ENCODE measurements at places on chromosomes 7 and 10.

- DNase-seq, result peak; percentile 71
Measured at GRCh38 chr10:86857128-86857721, 100.2 kb downstream of the MMRN2 start.

DNA sequence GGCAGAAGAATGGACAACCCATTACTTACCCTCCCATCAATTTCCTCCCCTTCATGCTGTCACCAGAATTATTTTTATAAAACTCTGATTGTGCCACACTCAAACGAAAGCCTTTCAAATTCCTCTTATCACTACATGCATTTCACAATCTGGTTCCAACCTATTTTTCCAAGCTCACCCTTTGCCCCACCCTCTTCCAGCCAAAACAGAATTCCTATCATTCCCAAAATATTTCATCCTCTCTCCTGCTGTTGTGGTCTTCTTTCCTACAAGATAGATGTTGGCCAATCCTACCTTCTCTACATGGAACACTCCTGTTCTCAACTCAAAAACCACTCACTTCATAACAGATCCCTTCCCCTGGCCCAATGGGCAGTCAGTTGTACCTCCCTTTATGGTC, 111.5 kb downstream of the ELAPOR2 start:
- DNase-seq, result peak; percentile 14

- DNase-seq, result no peak
Measured at GRCh38 chr10:100715445-100716385, 29.7 kb upstream of the PAX2 start.

- DNase-seq, result peak; percentile 26
Measured at GRCh38 chr10:90180886-90181691, 479.7 kb downstream of the KIF20B start.

GRCh38 chr7:43653466-43653865, 70.6 kb downstream of the STK17A start:
- no peak for DNase-seq

DNA sequence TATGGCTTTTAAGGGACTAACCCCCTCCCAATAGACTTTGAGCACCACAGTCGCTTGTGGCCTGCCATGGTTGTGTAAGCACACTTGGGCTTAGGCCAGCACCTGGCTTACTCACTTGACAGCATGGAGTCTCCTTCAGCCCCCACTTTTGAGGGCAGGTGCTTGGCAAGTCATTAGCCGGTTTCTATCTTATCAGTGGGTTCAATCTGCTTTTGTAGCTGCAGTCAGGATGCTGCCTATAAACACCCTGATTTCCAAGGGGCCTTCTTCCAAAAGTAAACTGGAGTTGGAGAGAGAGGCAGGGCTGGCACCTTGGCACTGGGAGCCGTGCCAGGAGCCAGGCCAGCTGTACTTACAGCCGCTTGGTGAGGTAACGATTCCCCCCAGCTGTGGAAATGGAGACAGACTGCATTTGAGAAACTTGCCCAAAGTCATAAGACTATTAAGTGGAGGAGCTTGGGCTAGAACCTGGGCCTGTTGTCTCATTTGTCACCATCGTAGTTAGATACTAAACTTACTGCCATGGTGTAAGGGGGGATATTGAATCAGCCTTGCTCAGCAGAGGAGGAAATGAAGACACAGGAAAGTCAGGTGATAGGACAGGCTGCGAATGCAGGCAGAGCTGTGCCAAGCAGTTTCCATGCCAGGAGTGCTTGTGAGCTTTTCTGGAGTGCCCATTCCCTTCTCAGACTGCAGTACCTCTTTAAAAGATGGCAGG, 92.2 kb upstream of the EFCAB10 start:
- DNase-seq, result no peak

DNA sequence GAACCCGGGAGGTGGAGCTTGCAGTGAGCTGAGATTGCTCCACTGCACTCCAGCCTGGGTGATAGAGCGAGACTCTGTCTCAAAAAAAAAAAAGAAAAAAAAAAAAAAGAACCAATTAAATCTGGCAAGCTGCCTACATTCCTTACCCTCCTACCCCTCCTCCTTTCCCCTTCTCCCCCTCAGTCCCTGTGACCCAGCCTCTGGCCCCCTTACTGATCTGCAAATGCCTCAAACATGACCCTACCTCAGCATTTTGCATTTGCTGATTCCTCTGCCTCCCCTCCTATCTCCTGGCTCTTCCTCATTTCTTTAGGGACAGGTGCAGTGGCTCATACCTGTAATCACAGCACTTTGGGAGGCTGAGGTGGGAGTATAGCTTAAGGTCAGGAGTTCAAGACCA, 19.3 kb downstream of the CDHR3 start:
- no peak for DNase-seq

GRCh38 chr7:110084181-110084807, 1006.6 kb upstream of the LRRN3 start:
- no peak for DNase-seq

- no peak for DNase-seq
Measured at GRCh38 chr7:158957921-158958491, 101.6 kb downstream of the DYNC2I1 start.

GRCh38 chr10:42691361-42692120, 53.2 kb upstream of the ZNF33B start:
- no peak for DNase-seq

- no peak for DNase-seq
Measured at GRCh38 chr10:119516381-119517234, 25.9 kb downstream of the RGS10 start.

DNA sequence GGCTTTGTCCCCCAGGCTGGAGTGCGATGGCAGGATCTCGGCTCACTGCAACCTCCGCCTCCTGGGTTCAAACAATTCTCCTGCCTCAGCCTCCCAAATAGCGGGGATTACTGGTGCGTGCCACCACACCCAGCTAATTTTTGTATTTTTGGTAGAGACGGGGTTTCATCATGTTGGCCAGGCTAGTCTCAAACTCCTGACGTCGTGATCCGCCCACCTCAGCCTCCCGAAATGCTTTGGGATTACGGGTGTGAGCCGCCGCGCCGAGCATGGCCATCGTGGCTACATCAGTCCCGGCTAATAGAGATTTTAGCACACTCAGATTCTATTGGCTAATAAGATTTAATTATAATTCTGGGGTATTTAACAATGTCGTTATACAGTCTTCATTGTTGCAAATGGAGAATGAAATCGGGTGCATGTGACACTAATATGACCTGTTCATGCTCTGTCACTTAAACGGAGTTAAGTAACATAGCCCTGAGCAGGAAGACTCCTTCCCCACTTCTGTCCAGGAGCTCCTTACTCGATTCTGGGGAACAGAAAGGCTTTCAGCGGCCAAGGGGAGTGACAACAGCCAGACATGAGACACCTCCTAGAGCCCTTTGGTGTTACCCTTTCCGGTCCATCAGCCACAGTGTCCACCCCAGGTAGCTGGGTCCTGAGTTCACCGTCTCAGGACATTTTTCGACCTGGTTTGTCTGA, 40.9 kb upstream of the FAM20C start:
- DNase-seq, result no peak

- no peak for DNase-seq
Measured at GRCh38 chr10:82815680-82816079, 940.7 kb downstream of the NRG3 start.

DNA sequence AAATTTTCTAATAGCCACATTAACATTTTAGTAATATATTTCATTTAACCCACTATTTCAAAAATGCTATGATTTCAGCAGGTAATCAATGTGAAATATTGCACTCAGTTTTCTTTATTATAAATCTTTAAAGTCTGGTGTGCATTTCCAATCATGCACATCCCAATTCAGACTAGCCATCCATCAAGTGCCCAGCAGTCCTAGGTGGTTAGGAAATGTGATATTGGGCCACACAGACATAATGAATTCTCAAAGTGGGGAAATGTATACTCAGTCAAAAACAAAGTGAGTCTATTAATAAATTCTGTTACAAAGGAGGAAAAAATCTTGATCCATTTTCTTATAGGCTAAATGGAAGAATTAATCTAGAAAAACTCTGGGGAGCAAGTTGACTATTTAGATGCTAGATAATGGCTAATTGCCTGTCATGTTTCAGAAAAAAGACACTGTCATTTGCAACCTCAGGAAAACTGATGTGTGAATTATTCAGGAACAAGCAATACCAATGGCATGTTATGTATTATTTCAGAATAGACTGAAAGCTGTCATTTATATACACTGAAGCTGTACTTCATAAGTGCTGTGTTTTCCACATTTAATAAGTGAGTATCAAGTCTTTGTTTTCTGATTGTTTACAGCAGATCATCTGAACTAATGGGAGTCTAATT, 629.1 kb upstream of the ADARB2 start:
- DNase-seq, result no peak

- no peak for DNase-seq
Measured at GRCh38 chr10:88116481-88116880, 253.1 kb downstream of the PTEN start.

DNA sequence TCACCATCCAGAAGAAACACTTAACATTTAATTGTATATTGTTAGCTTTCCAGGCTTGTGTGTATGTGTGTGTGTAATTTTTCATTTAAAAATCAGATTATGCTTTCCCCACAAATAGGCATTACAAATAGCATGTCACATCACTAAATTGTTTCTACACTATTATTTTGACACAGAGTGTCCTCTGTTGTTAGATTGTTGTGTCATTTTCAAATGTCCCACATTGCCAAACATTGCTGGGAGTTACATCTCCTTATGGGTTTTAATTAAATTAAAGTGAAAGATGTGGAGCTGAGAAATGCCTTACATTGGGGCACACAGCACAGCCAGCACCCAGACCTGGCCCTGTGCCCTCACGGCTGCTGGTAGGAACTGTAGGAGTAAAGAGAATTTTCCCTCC, 295.6 kb downstream of the ZEB1 start:
- DNase-seq, result no peak

DNA sequence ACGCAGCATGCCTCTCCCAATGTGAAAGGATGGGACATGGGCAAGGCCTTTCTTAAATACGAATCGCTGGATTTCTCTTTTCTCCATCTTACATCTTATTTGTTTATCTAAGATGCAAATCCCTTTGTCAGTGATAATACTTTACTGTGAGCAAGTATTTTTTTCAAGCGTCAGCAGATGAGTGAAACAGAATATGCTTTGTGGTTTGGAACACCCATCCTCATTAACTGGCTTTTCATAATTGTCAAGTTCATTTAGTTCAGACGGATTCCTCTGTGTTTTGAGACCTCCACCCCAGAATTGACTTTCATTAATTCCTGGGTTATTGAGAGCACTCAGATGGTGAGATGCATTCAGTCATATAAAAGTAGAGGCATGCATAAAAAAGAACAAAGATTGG, 149.8 kb downstream of the NSUN6 start:
- DNase-seq, result no peak

DNA sequence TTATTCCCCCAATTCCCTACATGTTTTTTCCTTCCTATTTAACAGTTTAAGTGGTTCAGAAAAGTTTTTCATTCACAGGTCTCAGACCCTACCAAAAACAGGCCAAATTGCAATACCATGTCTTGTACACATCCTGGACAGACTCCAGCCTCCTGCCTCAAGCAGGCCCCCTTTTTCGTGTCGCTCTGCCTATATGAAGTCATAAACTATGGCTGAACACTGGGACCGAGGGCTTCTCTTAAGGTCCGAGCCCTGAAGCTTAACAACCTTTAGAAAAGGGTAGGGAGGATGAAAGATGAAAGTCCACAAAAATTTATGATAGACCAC, 1.4 kb downstream of the FBXW4 start:
- peak; percentile 56 for DNase-seq
